Common myeloid progenitor, CD34-positive (primary cell): ENCODE measurements at places on chromosomes 2 and 18.

DNA sequence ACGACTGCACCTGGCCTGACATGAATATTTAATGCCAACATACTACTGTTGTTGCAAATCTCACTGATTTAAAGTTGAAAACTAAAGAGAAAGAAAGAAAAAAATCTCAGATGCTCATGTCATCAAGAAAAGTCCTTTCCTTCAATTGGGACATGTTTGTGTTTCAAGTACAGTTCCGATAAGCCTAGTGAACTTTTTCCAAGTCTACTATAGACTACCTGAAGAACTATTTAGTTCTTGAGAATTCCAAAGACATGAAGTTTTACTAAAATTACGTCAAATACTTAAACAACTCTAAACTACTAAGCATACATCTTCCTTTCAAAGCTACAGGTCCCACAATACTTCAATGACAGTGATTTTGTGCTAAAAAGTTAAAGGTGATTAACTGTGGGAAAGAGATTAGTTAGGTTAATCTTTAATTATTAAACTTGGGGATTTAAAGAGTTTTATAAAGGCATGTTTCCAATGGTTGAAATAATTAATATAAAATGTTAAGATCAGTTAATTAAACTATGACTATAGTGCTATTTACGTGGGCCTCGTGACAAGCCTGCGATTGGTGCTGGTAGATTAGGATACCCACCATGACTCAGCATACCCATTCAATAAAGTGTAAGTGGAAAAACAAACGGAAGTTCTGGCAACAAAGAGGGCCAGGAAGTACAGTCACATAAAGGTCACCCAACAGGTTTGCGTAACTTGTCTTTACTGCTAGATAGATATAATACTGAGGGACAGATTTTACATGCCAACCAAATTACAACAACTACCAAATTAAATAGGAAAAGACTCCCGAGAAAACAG lies 55.5 kb downstream of the SEPTIN10 start:
- DNase-seq = peak; percentile 78

GRCh38 chr2:37361994-37362698 lies 17.7 kb downstream of the QPCT start:
- DNase-seq = no peak

GRCh38 chr2:170238776-170239175 lies 60.8 kb downstream of the MYO3B start:
- no peak for DNase-seq

DNA sequence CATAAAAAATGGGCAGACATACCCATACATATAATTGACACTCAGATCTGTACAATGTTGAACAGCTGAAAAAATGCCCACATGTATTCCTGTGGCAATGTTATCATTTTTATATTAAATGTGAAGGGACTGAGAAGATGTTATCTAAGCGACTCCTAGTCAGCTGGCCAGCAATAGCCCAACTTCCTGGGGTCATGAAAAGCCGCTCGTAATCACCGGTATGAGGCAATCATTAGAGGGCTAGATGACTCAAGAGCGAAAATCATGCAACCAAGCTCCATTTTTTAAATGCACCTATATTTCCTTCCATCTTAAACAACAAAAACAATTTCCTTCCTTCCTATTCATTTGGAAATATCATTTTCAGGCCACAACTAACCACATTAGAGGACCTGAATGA lies 274.6 kb upstream of the CCDC68 start:
- DNase-seq = no peak

DNA sequence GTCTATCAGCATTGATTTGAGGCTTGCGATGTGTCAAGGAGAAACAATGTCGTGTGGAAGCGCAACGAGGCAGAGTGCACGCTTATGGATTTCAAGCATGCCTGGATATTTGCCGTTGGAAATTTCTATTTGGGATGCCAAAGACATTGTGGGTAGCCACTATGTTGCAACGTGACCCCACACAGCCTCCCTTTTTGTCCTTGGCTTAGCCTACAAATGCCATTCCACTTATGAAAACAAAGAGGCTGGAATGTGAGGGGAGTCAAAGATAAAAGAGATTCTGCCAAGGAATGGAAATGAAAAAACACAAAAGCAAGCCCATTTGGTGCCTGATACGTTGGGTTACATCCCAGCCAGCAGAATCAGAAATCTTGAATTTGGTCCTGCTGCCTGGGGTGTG lies 721.2 kb downstream of the GALR1 start:
- DNase-seq = no peak

DNA sequence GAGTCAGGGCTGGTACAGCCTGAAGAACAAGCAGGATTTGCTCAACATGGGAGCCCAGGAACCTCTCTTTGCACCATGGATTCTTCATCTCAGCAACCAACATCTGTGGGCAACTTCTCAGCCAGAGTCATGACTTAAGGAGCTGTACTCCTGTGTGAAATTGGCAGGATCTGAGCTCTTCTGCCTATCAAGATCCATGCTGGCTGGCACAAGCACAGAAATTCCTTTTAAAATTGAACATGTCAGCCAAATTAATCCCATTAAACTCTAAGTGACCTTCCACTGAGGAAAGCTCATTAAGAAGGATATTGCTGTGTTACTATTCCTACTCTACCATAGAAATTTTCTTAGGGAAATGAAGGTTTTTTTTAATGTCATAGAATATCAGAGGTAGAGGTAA lies 110.5 kb upstream of the SCG2 start:
- DNase-seq = no peak

DNA sequence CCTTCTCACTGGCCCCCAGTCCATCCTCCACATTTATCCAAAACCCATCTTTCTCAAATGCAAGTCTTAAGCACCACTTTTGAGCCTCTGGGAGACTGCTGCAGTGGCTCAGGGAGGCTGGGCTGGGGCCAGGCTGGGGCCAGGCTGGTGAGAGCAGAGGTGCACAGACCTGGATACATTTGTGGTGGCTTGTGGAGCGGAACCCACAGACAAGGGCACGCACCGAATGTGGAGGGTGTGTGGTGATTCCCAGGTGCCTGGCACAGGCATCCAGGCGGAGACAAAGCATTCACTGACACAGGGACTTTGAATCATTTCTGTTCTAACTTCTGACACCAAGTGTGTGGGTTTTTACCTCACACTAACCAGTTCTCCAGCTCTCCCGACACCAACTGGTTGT lies 42.2 kb upstream of the MGAT4A start:
- no peak for DNase-seq

DNA sequence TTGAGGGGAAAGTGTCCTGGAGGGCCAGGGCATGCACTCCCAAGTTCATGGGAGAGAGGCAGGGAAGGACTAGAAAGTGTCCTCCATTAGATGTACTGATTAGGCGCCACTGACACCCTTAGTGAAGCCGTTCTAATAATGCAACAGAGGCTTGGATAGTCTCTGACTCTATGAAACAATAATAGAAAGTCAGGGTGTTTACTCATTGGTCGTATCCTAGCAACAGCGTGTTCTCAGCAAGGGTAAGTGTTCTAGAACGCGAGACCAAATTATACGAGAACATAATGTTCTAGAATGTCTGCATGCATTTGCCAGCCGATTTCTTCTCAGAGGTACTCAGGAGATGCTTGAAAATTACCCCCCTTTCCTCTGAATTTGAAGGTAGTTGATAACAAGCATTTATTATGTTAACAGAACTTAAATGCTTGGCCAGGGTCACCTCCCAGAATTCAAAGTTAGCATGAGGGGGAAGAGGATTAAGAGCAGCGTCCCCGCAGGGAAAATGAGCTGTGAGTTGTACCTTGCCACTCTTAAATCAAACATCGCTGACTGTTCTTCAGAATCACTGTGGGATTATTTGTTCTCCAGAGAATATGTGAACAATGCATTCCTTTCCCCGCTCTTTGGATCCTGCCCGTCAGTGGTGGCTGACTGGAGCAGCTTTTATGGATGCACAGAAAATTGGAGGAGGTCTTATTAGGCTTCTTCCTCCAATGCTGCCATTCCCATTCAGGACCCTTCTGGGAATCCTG lies 33.7 kb upstream of the PDIA6 start:
- DNase-seq = no peak

GRCh38 chr18:34583895-34584294 lies 126.2 kb upstream of the DTNA start:
- DNase-seq = no peak

GRCh38 chr2:108236676-108237335 lies 3.0 kb upstream of the SULT1C3 start:
- no peak for DNase-seq

DNA sequence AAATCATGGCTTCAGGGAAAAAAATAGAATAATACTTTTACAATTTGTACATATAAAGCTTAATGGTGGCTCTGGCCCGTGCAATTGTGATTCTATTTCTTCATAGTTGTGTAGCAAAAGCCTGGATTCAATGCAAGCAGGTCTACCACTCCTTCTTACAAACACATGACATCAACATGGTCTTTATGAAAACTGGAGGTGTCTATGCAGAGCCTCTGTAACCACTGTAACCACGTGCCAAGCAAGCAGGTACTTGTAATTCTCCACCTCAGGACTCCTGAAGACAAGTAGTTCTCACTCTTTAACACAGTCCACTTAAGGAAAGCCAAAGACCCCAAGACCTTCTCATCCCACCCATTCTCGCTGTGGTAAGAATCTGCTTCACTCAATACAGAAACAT lies 62.6 kb downstream of the METTL4 start:
- no peak for DNase-seq

- no peak for DNase-seq
Measured at GRCh38 chr18:10562773-10563160, 36.9 kb downstream of the NAPG start.

DNA sequence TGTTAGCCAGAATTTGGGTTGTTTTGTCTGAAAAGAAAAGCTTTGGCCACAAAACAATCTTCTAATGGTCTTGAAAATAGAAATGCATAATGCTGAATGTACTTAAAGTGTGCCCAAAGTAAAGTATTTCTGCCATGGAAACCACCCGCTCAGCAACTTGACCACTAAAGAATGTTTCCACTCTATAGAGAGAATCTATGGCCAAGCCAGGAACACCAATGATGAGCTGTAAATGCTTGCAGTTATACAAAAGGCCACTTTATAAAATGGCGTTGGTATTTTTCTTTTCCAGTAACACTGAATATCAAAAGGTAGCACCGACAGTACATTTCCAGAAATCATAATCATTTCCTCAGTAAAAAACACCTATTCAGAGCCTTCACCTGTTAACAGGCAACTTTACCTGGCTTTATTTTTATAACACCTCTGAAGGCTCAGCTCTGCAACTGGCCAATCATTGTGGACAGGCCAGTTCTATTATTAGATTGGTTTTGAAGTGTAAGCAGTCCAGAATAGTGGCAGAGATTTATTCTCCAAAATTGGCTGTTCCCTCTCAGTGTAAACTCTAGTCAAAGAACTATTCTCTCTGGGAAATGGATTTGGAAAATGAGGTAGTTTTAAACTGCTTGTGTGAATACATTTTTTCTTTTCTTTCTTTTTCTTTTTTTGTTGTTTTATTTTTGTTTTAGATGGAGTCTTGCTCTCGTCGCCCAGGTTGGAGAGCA lies 36.1 kb downstream of the SLC40A1 start:
- no peak for DNase-seq

DNA sequence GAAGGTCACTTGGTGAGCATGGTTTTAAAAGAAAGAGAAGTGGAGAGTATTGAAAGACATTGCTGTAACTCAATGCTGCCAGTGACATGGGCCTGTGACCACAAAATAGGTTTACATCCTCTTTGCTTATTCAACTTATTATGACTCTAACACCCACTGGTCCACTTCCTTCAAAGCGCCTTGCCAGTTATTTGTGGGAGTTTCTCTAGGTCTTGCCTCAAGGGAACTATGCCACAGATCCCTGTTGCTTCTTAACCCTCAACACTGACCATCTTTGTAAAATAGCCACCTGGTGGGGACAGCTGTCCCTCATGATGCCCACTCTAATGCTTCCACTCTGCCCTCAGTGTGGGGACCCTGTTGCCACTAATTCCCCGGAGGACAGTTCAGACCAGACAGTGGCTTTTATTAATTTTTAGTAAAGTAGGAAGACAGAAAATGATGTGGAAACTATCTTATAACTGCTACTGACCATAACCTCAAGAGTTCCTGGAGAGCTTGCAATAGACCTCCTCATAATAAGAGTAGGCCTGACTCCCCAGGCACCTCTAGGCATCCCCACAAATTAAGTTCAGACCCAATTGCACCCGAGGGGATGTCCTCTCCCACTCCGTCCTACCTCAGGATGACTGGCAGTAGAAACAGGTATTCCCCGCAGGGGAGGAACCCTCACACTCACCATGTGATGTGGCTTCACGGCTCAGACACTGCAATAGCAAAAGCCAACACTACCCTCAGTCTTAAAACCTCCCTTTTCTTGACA lies 31.3 kb upstream of the SLC25A52 start:
- DNase-seq = peak; percentile 60

- DNase-seq = no peak
Measured at GRCh38 chr18:7467708-7468466, 99.2 kb upstream of the PTPRM start.

GRCh38 chr2:70932631-70933230 lies 3.0 kb upstream of the ATP6V1B1 start:
- DNase-seq = no peak

- DNase-seq = peak; percentile 80
Measured at GRCh38 chr2:19955544-19956422, 34.1 kb downstream of the WDR35 start.

- DNase-seq = no peak
Measured at GRCh38 chr18:44195394-44196140, 485.1 kb upstream of the SETBP1 start.

DNA sequence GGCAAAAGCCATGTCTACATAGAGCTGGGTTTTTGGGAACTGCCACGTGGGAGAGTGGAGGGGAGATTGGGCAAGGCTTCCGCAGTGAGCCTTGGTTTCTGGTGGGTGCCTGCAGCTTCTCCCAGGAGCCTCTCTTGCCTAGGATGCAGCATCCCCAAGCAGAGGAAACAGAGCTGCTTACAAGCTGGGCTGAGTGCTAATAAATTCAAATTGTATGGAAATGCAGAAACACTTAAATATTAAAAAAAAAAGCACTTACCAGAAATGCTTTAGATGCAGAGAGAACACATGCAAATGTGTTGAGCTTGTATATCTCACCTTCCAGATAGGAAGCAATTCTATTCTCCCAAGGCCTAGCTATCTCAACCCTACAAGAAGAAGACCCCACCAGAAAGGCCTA lies 96.0 kb upstream of the ST3GAL5 start:
- DNase-seq = no peak

DNA sequence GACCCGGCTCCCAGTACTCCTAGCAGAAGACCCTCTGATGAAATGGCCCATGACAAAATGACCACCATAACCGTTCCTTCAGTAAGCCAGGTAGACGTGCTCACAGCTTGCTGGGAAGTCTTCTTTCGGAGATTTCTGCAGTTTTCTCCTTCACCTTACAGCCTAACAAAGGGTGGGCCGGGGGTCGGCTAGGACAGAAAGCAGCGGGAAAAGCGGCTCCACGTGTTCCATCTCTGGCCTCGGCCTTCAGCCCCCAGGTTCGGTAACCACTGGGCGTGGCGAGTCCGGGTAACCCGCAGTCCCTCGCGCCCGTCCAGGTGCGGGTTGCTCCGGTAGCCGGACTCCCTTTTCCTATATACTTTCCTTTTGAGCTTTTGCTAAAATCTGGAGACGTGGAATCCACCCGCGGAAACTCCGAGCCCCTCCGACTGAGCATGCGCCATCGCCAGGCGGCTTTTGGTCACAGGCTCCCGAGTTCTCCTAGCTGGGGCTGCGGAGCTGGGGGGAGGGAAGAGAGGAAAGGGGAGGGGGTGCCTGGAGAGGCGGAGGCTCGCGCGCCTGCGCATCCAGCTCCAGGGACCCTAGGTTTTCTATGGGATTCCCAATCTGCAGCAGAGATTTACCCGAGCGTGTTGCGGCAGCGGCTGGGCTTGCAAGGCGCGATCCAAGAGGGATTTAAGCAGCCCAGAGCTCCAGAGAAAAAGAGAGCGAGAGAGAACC lies at the start of gene VSNL1:
VSNL1 (plus strand) TSS at position 604 of the 720 bp plus-strand sequence. CDS start 51,379 bp downstream, outside the sequence.
- DNase-seq = peak; percentile 22
